ENCODE measurements at places on chromosomes 11 and 22.

DNA sequence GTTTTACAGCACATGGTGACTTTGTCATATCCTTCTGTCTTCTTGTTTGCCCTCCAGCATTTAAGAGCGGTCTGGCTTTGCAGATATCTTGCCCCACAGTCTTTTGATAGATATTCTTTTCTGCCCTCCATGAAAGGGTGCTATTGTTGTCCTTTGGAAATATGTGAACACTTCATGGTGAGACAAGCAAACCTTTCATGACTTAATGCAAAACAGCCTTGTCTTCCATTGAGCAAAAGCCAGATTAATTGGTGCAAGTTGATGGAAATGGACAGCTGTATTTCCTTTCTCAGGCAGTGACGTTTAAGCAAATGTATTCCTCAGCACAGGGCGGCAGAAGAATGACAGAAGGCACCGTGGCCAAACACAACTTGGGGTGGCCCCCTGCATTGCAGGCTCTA, 4.4 kb downstream of the DCPS start:
- no peak for DNase-seq

GRCh38 chr11:67646535-67647336, 3.8 kb downstream of the ACY3 start:
- no peak for DNase-seq

GRCh38 chr11:12958986-12959385, 50.1 kb upstream of the RASSF10 start:
- DNase-seq: no peak

DNA sequence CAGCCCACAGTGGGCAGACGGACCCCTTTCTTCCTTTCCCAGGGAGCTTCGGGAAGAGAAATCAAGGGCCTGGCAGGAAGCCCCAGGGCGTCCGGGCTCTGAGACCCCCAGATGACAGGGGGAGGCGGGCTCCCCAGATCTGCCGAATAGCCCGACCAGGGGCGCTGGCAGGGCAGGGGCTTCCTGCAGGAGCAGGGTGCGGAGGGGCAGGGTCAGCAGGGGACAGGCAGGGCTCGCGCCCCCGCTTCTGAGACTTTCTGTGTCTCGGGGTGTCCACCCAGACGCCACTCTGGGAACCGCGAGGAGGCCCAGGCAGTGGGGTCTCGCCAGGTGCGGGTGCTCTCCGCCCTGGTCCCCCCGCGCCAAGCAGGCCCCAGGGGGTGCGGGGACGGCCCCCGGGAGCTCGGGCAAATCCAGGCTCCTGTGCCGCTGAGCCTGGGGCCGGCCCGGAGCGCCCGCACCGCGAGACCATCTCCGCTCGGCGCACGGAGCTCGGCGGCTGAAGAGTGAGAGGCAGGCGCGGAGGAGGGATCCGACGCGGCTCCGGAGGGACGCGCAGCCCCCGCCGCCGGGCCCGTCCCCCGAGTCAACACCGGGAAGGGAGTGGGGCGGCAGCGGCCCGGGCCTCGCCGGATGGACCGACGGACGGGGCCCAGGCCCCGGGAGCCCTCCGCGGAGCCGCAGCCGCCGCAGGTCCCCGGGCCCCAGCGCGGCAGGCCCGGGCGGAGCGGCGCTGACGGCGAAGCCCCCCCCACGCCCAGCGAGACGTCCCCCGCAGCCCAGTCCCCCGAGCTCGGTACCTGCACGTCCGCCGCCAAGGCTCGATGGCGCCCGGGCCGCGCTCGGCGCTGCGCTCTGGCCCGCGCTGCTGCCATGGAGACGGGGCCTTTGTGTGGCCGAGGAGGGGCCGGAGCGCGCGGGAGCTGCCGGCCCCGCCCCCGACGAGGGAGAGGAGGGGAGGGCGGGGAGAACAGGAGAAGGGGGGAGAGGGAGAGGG, at the start of gene PLXNB2:
TSS of gene PLXNB2 (minus strand) at position 894 of the 997 bp plus-strand sequence. CDS start 17,062 bp downstream, outside the sequence.
- DNase-seq: no peak

DNA sequence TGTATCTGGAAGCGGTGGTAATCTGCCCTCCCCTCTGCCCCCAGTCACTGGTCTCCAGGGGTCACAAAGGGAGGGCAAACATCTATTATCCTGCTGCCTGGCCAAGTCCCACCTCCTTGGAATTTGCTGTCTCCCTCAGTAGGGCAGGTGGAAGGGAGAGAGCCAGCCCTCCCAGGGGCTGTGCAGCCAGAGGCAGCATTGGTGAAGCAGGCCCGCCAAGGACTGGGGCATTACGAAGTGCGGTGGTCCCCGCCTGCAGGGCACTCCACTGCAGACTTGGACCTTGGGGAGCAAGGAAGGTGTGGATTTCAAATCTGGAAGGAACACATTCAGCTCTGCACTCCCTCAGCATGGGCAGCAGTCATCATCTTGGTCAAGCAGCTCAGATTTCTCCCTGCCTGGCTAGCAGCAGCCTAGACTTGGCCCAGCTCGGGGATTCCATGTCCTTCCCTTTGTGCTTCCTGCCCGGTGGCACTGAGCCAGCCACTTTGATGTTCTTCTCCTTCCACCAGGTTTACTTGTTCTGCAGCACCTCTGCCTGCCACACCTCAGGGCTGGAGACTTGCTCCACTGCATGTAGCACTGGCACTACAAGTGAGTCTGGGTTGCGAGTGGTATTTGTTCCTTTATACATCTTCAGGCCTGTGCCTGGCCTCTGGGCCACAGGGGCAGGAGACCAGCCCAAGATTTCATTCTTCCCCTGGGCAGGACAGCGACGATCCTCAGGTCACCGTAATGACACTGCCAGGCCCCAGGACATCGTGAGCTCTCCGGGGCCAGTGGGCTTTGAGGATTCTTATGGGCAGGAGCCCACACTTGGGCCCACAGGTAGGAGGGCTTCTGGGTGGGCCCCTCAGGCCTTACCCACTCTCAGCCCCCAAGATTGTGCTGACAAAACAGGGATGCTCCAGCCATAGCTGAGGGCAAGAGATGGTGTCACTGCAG, 7.4 kb downstream of the ZP1 start:
- DNase-seq: no peak

DNA sequence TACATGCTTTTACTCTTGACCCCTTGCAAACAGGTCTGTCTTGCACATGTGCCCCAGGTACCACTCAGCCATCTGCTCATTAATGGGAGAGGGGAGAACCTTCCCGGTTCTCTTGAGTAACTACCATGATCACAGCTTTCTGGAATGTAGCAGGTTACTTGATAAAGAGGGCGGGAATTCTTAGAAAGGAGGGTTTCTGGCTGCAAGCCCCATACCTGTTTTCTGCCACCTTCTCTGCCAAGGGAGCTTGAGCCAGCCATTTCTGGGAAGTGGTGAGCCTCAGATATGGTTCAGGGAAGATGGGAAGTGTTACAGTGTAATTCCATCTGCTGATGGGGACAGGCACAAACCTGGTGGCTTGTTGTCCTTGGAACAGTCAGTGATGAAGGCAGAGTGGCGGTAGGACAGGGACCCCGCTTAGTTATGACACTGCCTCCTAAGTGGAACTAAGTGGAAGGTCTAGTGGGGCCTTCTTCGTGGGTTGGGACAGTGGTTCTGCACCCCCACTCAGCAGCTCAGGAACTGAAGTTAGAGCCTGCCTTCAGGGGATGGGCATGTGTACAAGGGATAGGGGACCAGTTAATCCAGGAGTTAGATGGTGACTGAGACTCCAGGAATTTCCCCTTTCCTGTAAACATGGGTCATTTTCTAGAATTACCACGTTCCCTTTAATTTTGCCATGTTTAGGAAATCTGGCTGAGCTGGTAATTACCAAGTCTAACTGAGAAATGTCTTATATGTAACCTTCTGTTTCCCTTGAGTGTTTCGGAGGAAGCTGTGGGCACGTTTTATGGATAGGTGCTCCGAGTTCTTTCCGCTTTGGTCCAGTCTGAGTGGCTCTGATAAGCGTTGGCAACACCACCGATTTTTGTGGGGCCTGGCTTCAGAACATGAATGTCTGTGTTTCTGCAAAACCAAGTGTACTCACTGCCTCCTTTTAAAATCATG, 35.3 kb downstream of the BCR start:
- no peak for DNase-seq

DNA sequence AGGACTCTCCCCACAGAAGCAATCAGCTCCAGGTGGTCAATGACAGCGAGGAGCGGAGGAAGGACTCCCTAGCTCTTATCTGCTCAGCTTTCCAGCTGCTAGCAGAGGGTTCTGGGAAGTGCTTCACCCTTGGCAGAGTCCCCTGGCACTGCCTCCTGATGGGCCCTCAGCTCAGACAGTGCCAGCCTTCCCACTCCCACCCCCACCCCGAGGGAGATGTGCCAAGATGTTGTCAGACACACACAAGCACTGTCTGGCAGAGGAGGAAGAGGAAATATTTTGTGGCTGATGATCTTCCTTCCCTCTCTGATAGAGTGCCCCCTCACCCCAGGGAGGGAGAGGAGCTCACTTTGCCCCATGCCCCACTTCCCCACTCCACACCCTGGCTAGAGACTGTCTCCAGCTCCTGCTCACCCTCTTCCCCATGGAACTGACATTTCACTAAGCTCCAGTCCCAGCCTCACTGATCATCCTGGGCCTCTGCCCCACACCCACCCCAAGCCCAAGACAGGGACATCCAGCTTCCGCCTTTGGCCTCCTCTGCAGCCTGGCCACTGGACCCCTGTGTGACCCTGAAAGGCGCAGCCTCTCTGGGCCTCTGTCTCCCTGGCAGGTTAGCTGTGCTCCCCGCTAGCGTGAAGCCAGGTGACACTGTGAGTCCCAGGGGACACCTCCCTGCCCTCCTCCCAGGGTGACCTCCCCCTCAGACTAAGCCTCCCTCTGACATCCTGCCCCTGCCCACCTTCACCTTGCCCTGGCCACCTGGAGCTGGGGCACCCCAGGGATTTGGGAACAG, 44.5 kb downstream of the SLCO2B1 start:
- DNase-seq: no peak

- no peak for DNase-seq
Measured at GRCh38 chr11:33713151-33713855, 12.7 kb upstream of the C11orf91 start.

DNA sequence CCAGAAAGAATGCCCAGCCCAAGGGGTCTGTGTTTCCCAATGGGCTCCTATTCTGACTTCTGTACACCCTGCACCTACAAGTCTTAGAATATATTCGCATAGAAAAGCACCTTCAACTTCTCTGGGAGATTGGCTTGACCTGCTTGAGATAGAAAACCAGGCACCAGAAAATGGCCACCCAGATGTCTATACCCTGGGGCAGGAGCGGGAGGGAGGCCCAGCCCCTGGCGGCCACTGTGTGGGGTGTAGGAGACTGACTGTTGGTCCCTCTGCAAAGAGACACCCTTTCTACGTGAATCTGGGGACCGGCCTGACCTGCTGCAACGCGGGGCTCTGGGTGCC, 8.5 kb downstream of the DENND6B start:
- no peak for DNase-seq

GRCh38 chr11:119903389-119903788, 174.4 kb upstream of the NECTIN1 start:
- DNase-seq: no peak

DNA sequence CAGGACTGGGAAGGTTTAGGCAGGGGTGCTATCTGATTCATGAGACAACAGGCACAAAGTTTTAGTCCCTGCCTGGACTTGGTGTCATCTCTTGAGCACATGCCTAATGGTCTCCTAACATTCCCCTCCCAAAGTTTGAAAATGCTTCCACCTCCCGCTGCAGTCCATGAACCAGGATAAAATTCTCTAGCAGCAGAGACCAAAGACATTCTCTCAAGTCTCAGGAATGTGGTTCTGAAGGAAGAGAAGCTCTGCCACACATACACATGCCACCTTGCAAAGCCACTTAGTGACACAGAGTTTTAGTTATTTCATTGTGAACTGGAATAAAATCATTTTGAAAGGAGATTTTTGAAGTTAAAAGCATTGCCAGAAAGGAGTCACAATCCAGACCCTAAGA, 15.5 kb downstream of the OR51B6 start:
- no peak for DNase-seq

GRCh38 chr11:17876827-17877226, 136.0 kb downstream of the SERGEF start:
- no peak for DNase-seq

- DNase-seq: peak; percentile 3
Measured at GRCh38 chr11:99370549-99371216, 349.9 kb downstream of the CNTN5 start.

DNA sequence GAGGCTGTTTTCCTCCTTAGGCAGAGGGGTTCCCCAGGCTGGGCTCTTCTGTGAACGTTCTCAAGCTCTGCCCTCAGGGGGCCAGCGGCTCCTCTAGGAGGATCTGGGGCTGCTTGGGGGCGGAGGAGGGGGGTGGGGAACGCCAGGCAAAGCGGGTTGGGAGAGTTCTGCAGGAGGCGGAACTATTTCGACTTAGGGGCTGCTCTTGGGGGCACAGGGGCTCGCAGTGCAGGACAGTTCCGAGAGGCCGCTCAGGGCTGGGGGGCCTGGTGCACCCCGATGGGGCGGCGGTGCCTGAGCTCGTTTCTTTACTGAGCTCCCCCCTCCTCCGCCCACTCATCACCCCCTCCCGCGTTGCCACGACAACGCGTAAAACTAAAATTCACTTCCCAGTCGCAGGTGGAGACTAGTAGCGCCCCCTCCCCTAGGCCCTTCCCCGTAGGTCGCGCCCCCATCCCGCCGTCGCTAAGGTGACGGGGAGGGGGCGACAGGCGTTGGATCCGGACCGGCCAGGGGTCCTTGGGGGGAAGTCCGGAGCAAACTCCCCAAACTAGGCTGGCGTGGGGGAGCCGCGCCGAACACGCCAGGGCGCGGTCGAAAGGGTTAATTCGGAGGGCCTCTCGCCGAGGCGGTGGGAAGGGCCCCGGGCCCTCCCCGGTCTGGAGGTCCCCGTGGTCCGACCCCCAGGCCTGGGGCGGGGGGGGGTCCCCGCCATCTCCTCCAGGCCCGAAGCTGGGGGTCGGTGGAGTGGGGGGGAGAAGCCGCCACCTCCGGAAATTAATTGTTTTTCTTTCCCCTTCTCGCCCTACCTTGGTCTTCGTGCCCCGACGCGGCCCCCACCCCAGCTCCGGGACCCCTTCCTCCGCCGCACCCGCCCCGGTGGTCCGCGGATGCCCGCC, 857 bp downstream of the SHANK3 start:
- DNase-seq: no peak

DNA sequence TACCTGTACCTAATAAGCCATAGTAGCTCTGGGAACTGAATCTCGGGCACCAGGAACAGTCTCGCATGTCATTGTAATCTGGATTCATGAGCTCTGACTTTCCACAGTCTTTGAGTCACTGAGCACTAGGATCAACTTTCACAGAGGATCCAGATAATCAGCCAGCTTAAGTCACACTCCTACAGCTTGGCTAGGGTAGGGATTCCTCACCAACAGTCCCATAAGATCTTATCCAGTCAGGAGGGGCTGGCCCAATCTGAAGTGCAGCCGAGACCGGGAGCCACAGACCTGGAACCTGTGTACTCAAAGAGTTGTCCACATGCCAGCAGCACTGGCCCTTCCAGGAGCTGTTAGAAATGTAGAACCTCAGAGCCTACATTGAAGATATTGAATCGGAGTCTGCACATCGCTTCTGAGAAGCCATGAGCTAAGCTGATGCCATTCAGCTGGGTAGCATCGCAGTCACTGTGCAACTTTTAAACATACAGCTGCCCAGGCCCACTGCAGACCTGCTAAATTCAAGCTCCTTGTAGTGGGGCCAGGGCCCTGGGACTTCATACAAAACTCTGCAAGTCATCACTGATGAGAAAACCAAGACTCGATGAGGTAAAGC, 538.8 kb upstream of the B3GAT1 start:
- DNase-seq: no peak

All from HS-27A (cell line).